ENCODE measurements at places on chromosomes 16 and 17.

DNA sequence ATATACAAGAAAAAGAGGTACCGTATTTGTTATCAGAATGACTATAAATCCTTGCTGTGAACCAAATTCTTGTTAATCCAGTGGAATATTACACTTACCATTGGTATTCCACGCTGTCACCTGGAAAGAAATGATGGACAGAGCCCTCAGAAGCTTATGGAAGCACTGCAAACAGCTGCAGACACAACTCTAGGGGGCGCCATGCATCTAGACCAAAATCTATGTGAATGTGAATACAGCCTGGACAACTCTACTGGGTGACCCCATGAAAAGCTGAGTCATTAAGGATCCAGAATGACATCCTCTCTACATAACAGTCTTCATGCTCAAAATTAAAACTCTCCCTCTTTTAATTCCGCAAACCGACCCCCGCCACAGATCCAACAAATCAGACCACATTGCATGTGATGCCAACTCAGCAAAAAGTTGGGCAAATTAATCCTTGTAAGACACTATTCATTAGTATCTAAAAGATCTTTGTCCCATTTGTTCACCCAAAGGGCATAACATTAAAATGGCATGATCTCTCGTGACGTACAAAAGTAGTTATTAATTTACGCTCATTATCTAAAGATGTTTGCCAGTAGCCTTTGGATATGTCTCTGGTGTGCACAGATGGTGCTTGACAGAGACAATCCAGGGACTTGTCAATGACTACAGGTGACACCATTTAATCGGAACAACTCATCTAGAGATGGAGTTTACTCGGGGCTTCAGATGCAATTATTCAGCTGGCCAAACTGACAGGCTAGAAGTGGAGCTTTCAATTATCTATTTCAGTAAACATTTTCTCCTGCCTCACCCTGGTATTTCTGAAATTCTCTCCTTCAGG is 552.7 kb upstream of the PSMD7 start:
- no peak overlapping the region for H3K4me3 ChIP-seq
- no peaks in the 10 kb centered on the region for H3K4me1 ChIP-seq
- no peaks in the 10 kb centered on the region for H3K27me3 ChIP-seq
- H3K27ac ChIP-seq = no peak overlapping the region

GRCh38 chr16:66418165-66418962 is 8.7 kb upstream of the BEAN1 start:
- H3K27ac ChIP-seq = no peak overlapping the region
- H3K36me3 ChIP-seq = no peaks in the 10 kb centered on the region
- H3K27me3 ChIP-seq = no peaks in the 10 kb centered on the region
- no peak overlapping the region for H3K4me3 ChIP-seq
- DNase-seq = no peak

- DNase-seq = no peak
- no peak overlapping the region for H3K27ac ChIP-seq
- H3K27me3 ChIP-seq = no peaks in the 10 kb centered on the region
- no peaks in the 10 kb centered on the region for H3K36me3 ChIP-seq
Observed at GRCh38 chr16:50884066-50884860, 142.4 kb downstream of the CYLD start.

- no peak overlapping the region for H3K4me3 ChIP-seq
- no peaks in the 10 kb centered on the region for H3K27me3 ChIP-seq
- DNase-seq = no peak
- no peak overlapping the region for H3K27ac ChIP-seq
- peaks cover 3% of the 10 kb centered on the region for H3K4me1 ChIP-seq
Observed at GRCh38 chr16:66717112-66717675, 20.7 kb upstream of the CMTM4 start.

Measured in ovary (tissue), 10 donors.